Cortex of kidney (tissue), 1 donor: ENCODE measurements at places on chromosomes 4 and X.

- DNase-seq = peak; percentile 80
These were observed 497 bp upstream of the GRPEL1 start for GRCh38 chr4:7068279-7068842.

DNA sequence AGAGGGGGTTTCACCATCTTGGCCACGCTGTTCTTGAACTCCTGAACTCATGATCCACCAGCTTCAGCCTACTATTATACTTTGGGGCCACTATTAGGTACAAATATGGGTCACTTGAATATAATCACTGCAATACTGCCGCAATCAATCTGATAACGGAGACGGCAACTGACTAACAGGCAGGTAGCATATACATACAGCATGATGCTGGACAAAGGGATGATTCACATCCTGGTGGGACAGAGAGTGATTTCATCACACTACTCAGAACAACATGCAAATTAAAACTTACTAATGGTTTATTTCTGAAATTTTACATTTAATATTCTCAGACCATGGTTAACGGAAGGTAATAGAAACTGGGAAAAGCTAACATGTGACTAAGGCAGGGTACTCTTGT is 10.9 kb downstream of the LRBA start:
- no peak for DNase-seq

DNA sequence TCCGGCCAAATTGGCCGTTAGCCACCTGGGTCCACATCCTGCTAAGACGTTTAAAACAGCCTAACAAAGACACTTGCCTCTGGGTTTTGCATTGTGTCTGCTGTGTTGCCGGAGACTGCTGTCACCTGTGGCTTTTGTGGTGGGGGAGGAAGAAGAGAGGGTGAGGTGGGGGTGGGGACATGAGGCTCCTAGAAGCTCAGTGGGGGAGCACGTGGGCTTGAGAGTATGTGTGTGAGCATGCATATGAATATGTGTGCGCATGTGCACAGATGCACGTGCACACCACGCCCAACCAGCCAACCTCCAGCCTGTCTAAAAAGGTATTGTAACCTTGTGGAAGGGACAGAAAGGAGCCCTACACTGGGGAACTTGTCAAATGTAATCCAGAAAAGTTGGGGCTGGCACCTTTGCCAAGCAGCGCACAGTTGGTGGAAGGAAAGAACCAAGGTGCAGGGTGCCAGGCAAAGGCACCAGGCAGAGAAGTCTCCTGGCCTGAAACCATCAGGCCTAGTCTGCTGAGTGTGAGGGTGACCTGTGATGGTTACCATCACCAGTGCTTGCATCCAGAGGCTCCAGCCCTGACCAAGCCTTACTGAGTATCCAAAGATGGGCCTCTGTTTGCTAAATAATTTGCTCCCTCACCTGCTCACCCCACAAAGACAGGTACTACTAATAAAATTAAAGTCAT is 10.1 kb upstream of the SASH3 start:
- DNase-seq = no peak

DNA sequence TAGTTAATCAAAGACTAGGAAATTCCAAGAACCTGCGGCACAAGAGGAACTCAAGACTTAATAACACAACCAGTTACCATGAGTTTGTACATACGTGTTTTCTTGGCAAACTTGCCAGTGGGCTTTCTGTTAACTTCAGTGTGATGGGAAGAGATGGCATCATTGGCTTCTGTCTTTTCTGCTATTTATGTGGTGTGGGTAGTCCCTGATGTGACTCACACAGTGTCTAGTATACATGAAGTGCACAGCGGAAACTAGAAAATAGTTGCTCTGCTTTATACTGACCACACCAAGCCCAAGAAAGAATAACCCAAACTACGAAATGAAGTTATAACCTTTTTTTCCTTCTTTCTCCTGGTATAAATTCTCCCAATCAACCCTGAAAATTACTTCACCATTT is 24.5 kb downstream of the DAPP1 start:
- no peak for DNase-seq

DNA sequence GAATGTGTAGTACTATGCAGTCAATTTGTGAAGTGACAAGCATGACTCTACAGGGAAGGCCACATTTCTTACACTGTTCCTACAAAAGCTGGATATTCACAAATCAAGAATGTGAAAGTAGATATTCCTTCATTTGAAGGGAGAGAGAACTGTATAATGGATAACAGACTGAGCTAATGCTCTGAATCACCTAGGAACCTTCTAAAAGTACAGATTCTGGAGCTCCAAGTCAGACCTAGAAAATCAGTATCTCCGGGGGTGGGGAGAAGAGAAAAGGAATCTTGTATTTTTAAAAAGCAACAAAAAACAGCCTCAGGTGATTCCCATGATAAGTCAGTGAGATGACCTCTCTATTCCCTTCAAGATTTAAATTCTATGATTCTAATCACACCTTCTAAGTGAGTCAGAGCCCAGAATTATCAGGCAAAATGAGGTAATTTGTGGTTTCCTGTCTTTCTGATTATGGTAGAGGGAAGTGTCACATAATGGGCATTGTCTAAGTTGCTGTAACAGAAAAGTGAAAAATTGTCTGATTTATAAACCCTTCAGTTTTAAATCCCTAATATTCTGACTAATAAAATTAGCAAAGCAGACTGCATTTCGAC is 80.9 kb downstream of the IL21 start:
- no peak for DNase-seq

- DNase-seq = no peak
These were observed 157.7 kb downstream of the SPANXN1 start for GRCh38 chrX:145405012-145405411.

GRCh38 chrX:74521961-74522751 is 92.3 kb downstream of the RLIM start:
- DNase-seq = no peak

DNA sequence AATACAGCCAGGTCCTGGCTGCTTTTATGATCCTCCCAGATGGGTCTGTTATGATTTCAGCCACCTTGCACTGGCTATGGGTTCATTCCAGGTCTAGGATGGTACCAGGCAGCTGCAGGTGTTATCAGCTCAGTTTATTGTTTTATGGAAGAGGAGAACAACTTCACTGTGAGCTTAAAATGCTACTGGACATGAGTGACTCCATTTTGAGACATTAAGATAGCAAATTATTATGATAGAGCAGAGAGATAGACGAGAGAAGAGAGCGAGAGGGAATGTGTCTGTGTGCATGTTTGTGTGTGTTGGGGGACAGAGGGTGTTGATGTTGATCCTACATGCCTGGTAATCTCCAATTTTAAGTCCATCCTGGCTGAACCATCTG is 820.2 kb downstream of the FSTL5 start:
- DNase-seq = no peak

GRCh38 chr4:46994007-46994405 is 625 bp upstream of the GABRA4 start:
- DNase-seq = no peak

GRCh38 chr4:131296192-131296591 is 1852.9 kb upstream of the PCDH10 start:
- DNase-seq = no peak

- DNase-seq = no peak
These were observed 29.5 kb upstream of the FGFR3 start for GRCh38 chr4:1763550-1764080.

DNA sequence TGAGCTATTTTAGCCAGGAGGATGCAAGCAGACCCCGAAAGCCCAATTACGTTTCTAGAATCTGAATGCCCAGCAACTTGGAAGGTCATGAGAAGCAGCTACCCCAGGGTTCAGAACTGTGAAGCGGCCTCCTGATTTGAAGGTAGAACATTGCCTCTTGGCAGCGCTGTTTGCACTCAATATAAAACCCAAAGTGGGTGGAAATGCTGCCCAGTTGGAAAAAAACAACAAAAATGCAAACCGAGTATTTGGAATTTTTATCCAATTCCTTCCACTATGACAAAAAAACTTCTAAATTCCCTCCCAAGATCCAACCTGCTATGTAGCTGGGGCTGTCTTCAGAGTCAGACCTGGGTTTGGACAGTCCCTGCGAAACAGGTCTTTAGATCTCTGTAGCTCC is 103.3 kb upstream of the RBPJ start:
- no peak for DNase-seq

DNA sequence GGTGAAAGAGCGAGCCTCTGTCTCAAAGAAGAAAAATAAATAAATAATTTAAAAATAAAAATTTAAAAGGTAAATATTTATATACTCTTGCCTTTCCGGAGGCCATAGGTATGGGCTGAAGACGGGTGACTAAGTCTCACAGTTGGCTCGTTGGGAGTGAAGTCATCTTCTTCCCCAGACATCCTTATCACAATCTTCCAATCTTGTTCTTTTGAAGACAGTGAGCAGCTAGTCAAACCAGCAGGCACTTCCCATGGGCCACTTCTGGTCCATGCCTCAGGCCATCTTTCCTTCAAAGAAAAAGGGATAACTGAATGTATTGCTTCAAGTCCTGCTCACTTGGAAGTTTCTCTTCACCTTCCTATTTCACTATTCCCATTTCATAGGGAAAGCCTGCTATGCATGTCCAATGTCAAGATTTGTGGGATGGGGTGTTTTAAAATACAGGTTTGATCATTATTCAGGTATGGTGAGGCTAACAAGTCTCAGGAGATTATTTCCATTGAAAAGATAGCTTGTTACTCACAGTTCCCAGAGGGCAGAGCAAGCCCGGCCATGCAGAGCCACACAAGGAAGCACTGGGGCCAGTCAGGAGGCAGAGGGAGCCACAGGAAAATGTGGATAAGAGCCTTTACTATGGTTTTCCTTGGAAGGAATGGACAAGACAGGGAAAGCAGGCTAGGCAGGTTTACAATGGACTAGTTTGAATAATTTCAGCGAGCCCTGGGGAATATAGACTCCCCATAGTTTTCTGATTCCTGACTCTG is 33.3 kb upstream of the VCX2 start:
- no peak for DNase-seq

DNA sequence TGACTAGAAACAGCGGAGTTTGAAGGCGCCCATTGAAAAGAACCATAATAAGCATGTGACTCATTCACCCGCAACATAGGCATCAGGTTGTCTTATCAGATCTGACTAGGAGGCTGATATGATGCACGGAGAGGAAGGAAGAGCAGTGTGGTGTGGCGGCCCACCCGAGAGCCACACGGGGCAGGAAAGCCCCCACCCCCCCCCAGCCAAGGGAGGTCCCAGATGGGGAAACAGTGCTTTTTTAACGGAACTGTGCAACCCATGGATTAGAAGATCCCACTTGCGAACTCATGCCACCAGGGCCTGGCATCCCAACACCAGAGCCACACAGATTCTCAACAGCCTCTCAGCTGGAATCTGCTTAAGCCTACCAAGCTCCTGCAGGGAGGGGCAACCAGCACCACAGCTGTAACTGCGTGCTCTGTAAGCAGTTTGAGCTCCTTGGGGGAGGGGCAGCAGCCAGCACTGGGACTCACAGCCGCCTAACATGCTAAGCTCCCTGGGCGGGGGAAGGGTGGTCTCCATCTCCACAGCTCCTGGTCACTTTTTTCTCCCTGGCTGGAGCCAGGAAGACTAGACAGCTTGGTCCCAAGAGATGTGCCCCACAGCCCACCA is 466.2 kb downstream of the PDGFC start:
- DNase-seq = no peak

DNA sequence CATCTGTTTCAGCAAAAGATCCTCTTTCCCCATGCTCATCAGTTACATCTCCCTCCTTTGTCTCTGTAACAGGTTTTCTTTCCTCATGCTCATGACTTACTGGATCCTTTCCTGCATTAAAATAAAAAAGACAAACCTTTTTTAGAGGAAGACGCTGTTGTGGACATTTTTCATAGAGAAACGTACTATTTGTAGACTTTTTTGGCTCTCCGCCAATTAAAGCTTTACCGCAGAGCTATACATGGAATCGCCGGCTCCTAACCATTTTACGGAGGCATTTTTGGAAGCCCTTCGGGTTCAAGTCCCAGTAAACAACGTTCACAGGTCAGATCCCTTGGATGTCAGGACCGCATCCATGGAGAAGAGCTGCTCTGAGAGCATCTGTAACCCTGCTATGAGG is 1.3 kb downstream of the FAM9C start:
- no peak for DNase-seq

- DNase-seq = no peak
These were observed 556.8 kb upstream of the LCORL start for GRCh38 chr4:18578307-18578706.

DNA sequence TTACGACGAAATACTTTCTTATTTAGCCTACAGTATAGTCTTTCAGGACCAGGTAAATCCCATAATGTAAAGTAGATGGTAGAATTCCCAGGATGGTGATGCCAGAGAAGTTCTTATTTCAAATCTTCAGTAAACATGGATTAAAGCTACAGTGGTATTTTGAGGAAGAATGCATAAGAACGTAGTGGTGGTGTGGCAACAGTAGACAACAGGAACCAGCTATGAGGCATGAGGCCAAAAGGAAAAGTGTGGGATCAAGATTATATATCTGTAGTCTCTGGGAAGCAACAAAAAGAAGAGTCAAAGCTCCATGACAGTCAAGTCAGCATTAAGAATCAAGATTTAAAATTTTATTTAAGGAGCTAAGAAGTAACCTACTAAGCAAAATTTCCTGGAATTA is 60.2 kb downstream of the METTL14 start:
- DNase-seq = no peak

- DNase-seq = no peak
These were observed 17.3 kb downstream of the TBC1D14 start for GRCh38 chr4:6926681-6927478.

DNA sequence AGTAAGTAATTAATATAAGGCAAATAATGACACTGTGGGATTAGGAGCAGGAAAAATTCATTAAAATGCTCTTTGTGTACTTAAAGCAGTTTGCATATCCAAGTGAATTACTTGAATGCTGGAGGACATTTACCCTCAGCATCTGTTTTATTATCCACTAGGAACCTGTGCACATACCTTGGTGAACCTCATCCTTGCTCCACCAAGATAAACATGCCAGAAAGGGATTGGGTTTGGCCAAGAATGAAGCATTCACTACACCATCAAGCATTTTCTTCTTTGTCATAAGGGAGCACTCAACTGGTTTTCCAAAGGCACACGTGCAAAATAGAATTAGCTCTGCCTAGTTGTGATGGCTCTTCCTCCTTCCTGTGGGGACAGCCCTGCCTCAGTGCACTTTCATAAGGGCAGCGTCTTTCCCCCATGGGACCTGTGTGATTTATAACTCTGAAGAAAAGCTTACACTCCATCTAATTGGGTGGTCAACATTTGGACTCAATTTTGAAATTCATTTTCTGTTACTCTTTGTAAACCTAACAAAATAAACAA is 291.7 kb downstream of the USP46 start:
- no peak for DNase-seq

DNA sequence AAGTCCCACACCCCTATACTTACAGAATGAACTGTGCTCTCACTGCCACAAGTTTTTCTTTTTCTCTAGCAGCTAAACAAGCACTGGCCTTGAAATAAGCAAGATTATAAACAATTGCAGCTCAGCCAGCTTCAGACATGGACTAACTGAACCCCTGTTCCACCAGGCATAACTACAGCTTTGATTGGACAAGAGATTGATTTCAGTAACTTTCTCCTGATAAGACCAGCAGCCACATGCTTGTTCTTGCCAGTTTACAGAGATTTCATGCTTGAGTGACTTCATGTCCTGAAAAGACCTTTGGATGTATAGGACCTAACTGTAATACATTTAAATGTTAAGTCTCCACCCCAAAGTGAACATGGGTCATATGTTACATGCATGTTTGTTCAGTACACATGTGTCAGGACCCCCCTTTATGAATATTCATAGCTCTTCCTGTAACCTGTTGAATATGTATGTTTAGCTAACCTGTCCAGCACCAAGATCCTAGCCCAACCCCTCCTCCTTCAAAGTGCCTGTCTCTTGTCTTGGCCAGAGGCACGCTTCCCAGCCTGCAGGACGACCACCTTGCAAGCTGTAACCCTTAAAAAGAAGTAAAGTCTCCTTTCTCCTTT is 27.9 kb downstream of the ZNF275 start:
- DNase-seq = no peak
